Heart left ventricle (tissue), 16 donors: ENCODE measurements at places on chromosomes 4 and X. TPM values are rescaled to one million over a fixed set of nuclear protein-coding genes. Genes with fewer than 3 reads are reported as not detected.

The ADGRL3 gene
- 7.6 TPM for total RNA-seq

The FAM241A gene
- 7.8 TPM for total RNA-seq

The WDR17 gene
- 0.44 TPM for total RNA-seq

The SHOX gene
- total RNA-seq: not detected

The GIMD1 gene
- total RNA-seq: not detected

The NWD2 gene
- not detected for total RNA-seq

The TDO2 gene
- total RNA-seq: not detected

The CLDN22 gene
- total RNA-seq: not detected

The SLC10A3 gene
- 33.3 TPM for total RNA-seq

The COL4A5 gene
- total RNA-seq: 12.7 TPM

The CT83 gene
- total RNA-seq: not detected

The TMEM164 gene
- total RNA-seq: 59.3 TPM

The C4orf50 gene
- 0.11 TPM for total RNA-seq

The PNMA3 gene
- total RNA-seq: 0.16 TPM

The TSPAN7 gene
- 17.5 TPM for total RNA-seq

The ZFP92 gene
- total RNA-seq: 0.22 TPM

The VCX3B gene
- 0.36 TPM for total RNA-seq

The PABPC4L gene
- total RNA-seq: 0.56 TPM

The S100G gene
- total RNA-seq: not detected

The FABP2 gene
- not detected for total RNA-seq

The MTM1 gene
- 10.1 TPM for total RNA-seq

The PLP1 gene
- 6.4 TPM for total RNA-seq

The CEP44 gene
- total RNA-seq: 7.0 TPM

The TBX22 gene
- not detected for total RNA-seq

The LNX1 gene
- 15.7 TPM for total RNA-seq

The KIT gene
- 3.6 TPM for total RNA-seq

The NKRF gene
- 6.0 TPM for total RNA-seq

The HSFX2 gene
- total RNA-seq: 0.23 TPM

The DUSP21 gene
- not detected for total RNA-seq

The NDNF gene
- 5.0 TPM for total RNA-seq

The FHDC1 gene
- total RNA-seq: 0.97 TPM

The SHROOM4 gene
- total RNA-seq: 8.8 TPM

The WNK3 gene
- 0.43 TPM for total RNA-seq

The GAGE1 gene
- not detected for total RNA-seq

The STAP1 gene
- total RNA-seq: not detected

The MAML3 gene
- total RNA-seq: 2.4 TPM

The MXRA5 gene
- 68.0 TPM for total RNA-seq

The RTL9 gene
- 0.56 TPM for total RNA-seq

The ENAM gene
- total RNA-seq: 9.4 TPM

The TMPRSS11B gene
- not detected for total RNA-seq

The HELT gene
- total RNA-seq: not detected

The FRMPD3 gene
- 0.02 TPM for total RNA-seq

The TCEAL7 gene
- total RNA-seq: 5.8 TPM

The EMCN gene
- total RNA-seq: 44.7 TPM

The TLR10 gene
- total RNA-seq: not detected

The TRMT10A gene
- 4.4 TPM for total RNA-seq

The CCNB3 gene
- 0.80 TPM for total RNA-seq

The PWWP3B gene
- total RNA-seq: 14.7 TPM

The CLCN4 gene
- total RNA-seq: 29.8 TPM

The IL13RA2 gene
- total RNA-seq: not detected
